ENCODE measurements at places on chromosomes 6 and 20. TPM values are rescaled to one million over a fixed set of nuclear protein-coding genes. Genes with fewer than 3 reads are reported as not detected.

The EYA4 gene
- not detected for total RNA-seq

The FOXQ1 gene
- total RNA-seq = not detected

The FHL5 gene
- not detected for total RNA-seq

The CDSN gene
- not detected for total RNA-seq

The PCSK2 gene
- not detected for total RNA-seq

The CLPSL1 gene
- total RNA-seq = not detected

The OOEP gene
- 0.38 TPM for total RNA-seq

The GJA10 gene
- total RNA-seq = not detected

The KCNK5 gene
- total RNA-seq = 32.0 TPM

The CRISP1 gene
- total RNA-seq = not detected

The SCAND1 gene
- total RNA-seq = 45.0 TPM

The NKAIN4 gene
- total RNA-seq = not detected

The AARS2 gene
- 24.9 TPM for total RNA-seq

The SOBP gene
- total RNA-seq = 1.0 TPM

The TREML1 gene
- total RNA-seq = not detected

Measured in activated CD8-positive, alpha-beta memory T cell treated with anti-CD3 and anti-CD28 coated beads for 36 hours (primary cell).